ENCODE measurements at places on chromosomes 12 and 14.

DNA sequence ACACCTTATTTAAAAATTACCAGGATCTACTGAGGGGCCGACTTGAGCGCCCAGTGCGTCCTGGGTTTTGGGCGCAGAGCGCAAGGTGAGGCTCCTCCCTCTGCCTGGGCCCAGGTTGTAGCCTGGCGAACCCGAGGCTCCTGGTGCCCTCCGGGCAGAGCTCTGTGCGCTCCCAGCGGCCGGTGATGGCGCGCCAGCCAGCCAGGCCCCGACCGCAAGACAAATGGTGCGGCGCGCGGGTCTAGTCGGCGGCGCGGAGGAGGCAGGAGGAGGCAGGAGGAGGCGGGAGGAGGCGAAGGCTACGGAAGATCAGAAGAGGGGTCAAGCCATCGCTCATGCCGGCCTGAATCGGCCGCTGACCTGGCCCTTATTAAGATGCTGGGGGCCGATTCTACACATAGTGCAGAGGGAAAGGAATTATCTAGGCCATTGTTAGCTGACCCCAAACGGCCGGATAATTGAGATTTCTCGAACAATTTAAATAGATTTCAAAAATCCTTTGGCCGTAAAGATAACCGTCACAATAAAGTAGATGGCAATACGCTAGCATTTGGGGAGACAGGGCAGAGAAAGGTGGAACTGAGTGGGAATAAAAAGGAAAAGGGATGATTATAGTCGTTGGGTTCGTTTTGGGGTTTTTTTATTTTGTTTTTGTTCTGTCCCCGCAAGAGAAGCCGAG is 2.8 kb downstream of the TBX5 start:
- DNase-seq, result no peak

GRCh38 chr12:19882346-19882745 is 443.1 kb downstream of the AEBP2 start:
- no peak for DNase-seq

DNA sequence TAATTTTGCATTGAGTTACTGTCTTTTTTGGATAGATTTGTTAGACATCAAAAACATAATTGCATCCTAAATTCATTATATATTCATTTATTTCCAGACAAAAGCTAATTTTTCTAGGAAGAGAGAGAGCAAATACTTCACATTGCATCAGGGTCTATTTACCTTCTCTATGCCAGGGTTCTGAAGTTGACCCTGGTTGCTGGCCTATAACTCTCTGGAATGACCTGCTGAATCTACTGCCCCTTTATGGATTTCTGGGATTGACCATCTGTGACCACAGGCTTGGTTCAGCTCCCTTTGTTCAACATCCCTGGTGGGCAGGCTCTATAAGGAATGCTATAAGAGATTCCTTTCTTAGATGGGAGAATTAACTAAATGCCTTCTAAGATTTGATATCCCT is 414.8 kb upstream of the STXBP6 start:
- no peak for DNase-seq

DNA sequence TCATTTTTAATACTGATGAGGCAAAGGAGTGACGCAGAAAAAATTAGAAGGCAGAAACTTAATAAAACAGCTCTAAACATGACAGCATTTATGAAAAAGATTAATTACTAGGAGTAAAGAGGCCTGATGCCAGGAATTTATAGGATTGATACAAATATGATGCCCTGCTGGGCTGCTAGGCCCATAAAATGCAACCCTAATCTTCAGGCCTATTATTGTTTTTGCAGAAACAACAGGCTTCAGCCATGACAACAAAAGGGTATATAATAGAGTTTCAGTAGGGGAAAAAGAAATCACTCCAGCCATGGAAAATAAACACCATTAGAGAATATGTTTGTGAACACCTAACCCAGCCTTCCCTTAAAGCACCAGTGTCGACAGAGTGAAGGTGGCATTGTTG is 50.6 kb downstream of the OTX2 start:
- no peak for DNase-seq

- no peak for DNase-seq
These were observed 28.0 kb downstream of the CEP290 start for GRCh38 chr12:88113871-88114270.

DNA sequence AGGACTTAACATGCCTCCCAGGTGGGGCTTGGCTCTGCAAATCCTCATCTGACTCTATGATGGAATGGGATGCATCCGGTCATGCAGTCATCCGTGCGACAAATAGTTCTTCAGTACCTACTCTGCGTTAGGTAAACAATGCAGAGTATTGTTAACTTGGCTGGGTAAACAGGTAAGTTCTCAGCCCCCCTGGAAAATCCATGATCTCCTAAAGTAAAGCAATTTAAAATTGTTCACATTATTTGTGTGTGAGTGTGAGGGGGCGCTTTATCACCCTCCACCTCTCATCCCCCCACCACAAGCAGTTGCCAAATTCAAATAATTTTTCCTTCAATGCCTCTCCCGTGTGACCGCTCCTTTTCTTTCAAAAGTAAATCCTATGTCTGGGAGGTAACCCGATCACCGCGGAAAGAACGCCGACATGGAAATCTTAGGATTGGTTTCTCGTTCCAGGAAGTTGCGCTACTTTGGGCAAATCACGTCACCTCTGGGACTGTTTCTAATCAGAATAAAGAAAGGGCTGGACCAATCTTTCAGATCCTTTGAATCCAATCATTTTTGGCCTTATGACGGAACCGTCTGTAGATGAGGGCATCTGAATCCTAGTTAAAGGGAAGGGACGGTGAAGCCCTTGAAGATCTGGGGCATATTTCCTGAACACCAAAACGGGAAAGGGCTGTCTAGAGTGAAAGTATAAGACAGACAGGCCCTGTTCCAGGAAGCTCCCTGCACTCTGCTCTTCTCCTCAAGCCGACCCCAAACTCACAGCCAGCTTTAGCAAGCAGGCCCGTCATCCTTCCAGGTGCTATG is 44.0 kb upstream of the SINHCAF start:
- DNase-seq, result peak; percentile 84

GRCh38 chr12:92020983-92021665 is 124.5 kb downstream of the BTG1 start:
- no peak for DNase-seq

- DNase-seq, result no peak
These were observed 1.3 kb upstream of the JDP2 start for GRCh38 chr14:75426332-75427125.

GRCh38 chr14:51562816-51563215 is 88.9 kb upstream of the FRMD6 start:
- no peak for DNase-seq

DNA sequence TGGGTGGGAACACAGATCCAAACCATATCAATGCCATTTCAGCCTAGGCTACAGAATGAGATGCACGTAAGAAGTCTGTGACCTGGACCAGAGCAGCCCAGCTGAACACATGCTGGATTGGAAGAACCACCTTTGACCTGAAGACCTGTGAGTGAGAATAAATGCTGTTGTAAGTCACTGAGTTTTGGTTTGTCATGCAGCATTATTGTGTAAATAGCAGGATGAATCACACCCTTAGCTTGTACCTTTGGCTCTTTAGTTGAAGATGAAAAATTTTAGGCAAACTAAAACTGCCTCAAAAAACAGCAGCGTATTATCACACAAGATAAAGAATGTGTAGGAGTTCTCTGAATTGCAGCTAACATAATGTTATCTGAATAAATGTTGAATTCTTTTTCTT is 199.4 kb upstream of the LRIG3 start:
- DNase-seq, result no peak

DNA sequence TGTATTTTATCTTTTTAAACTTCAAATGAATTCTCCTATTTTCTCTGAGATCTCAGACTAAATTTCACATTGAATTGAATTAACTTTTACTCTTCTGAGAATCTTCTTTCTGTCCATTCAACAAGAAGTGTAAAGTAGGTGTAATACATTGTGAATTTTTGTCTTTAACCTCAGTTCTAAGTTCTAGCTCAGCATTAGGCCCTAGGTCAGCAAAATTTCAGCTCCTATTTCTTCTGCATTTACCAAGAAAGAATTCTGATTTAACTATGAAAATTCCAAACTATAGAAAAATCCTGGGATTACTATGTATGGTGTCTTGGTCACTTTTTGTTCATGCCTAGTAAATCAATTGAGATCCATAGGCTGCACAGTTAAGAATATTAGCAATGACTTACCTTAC is 110.9 kb upstream of the MYF6 start:
- DNase-seq, result no peak

GRCh38 chr14:48665077-48665784 is 920.9 kb downstream of the RPS29 start:
- no peak for DNase-seq

DNA sequence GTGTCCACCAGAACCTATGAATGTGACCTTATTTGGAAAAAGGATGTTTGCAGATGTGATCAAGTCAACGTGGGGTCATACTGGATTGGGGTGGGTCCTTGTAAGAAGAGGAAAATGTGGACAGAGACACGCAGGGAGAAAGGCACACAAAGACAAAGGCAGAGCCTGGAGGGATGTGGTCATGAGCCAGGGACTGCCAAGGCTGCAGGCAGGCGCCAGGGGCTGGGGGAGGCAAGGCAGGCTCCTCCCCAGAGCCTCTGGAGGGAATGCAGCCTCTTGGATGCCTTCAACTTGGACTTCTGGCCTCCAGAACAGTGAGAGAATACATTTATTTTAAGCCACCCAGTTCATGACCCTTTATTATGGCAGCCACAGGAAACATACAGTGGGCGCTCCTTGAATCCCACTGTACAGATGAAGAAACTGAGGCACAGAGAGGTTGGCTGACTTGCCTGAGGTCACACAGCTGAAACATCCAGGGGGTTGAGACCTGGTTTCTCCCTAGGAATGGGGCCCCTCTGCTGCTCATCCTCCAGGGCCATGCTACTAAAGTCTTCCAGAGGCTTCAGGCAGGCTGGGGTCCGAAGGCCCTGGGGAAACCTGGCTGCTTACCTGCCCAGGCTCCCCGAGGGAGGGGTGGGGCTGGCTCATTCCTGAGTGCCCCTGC is 99.7 kb downstream of the RFLNA start:
- DNase-seq, result no peak

GRCh38 chr12:46267825-46268582 is 839 bp downstream of the SLC38A1 start:
- DNase-seq, result no peak

DNA sequence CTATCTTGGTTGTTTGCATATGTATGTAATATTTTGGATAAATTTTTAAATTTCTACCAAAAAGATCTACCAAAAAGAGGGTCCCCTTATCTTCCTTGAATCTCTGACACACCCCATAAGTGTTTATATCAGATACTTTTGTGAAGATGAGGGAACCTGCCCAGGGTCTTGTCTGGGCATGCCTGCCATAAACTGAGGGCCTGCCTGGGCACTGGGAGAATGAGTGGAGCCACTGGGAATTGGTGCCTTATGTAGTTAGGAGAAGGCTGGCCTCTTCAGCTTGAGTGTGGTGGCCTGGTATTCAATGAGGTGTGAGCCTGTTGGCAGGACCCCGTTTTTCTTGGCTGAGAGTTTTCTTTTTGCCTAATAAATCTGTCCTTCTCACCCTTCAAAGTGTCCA is 46.5 kb downstream of the OR9K2 start:
- no peak for DNase-seq

DNA sequence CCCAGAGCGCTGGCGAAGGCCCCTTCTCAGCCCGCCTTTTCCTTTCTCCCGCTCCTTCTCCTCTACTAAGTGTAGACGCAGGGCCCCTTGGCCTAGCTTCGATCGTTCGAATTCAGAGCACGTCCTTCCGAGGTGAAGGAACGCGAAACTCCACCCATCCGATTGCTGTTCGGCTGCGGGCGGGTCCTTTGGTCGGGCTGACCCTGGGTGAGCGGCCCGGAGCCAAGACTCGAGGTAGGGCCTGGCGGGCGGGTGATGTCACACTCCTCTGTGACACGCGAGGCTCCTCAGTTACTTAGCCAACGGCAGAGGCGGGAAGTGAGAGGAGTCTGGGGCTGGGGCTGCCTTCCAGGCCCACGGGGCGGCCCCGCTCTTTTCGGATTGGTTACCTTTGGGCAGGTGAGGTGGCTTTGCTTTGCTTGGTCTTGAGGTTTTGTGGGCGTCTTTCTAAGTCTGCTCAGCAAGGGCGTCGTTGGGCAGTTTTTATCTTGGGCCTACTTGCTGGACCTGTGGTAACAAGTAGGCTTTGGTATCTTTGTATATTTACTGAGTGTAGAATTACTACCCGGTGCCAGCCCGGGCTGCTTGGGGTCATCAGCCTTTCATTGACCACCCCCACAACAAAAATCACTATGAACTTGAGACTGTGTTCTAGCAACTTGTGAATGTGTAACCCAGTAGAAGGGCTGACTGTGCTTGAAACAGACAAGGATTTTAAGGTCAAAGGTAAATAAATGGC is 694 bp downstream of the TMBIM6 start:
- peak; percentile 85 for DNase-seq

GRCh38 chr14:104891664-104892530 is 26.8 kb downstream of the CEP170B start:
- no peak for DNase-seq

- peak; percentile 53 for DNase-seq
These were observed 120.9 kb downstream of the SLC38A6 start for GRCh38 chr14:61101803-61102548.

- DNase-seq, result no peak
These were observed 647 bp upstream of the ESPL1 start for GRCh38 chr12:53267306-53267998.

- no peak for DNase-seq
These were observed 38.0 kb upstream of the PPFIA2 start for GRCh38 chr12:81797100-81797499.

GRCh38 chr14:58941629-58942028 is 246.8 kb upstream of the DAAM1 start:
- no peak for DNase-seq

GRCh38 chr12:76863837-76864236 is 15.0 kb downstream of the CSRP2 start:
- DNase-seq, result no peak

GRCh38 chr14:57611555-57612075 is 118.0 kb upstream of the CCDC198 start:
- no peak for DNase-seq

DNA sequence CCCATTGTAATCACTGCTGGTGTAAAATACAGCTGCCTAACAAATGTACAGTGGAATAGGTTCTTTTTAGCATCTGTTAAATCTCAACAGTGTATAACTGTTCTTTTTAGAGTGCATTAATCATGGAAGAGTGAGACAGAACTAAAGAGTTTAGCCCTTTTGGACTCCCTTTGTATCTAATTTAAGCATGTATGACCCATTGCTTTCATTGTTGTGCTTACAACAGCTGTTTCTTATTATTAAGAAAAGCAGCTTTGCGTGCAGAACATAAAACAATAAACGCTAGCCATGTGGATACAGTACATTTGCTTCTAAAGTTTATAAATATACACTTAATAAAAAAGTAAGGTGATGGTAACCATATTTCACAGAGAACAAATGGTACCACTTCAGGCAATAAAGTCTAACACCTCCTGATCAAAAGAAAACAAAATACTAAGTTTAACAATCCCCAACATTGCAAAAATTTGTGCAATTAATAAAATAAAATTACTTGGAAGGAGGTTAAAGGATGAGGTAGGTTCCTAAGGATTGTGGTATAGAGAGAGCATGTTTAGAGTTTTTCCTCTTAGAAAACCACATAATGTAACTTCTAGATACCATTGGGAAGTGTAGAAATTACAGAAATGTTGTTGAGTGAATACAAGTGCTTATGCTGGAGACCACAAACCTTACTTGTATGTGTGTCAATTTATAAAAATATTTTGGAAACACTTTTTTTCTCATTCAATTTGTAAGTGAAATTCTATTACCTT is 448.7 kb downstream of the SLC6A15 start:
- no peak for DNase-seq

- DNase-seq, result no peak
These were observed 2.3 kb downstream of the KLRG1 start for GRCh38 chr12:8991371-8992345.

GRCh38 chr12:6695313-6696045 is 5.1 kb downstream of the PIANP start:
- no peak for DNase-seq

Data from PC-9 (cell line).